Esophagus squamous epithelium (tissue), 5 donors: ENCODE measurements at places on chromosomes 11 and 22. TPM values are rescaled to one million over a fixed set of nuclear protein-coding genes. Genes with fewer than 3 reads are reported as not detected.

Gene IFITM10
- total RNA-seq, result 0.88 TPM

Gene GNAZ
- total RNA-seq, result 0.64 TPM

Gene KRTAP5-1
- total RNA-seq, result not detected

- DNase-seq, result peak; percentile 67
Observed at GRCh38 chr11:65639623-65640482, 2.0 kb downstream of the SIPA1 start.

DNA sequence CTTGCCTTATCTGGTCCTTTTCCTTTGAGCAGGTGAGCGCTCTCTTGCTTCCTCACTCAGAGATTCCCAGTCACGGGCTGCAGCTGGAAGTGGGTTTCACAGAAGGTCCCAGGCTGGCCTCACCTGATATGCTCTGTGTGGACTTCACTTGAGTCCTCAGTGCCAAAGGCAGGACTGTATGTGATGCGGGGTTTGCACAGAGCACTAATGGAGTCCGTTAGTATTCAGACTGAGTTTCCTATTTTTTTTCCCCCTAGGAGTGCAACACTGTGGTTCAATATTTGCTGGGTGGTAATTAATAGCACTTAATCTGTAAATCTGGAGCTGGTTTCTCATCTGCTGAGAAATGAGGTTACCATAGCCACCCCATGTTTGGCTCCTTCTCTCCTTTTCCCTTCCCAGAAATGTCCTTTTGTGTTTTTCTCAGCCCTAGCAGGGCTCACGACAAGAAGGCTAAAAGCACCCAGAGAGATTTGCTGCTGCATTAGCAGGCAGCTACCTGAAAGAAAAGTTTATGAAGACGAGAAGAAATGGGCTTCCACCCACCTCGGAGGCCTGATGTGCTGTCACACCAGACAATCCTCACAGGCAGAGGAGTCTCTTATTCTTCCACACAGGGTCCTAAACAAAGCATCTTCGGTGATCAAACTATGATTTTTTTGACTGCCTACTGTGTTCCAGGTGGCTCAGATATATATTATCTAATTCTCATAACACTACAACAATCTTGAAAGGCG lies 262.1 kb downstream of the KIRREL3 start:
- DNase-seq, result no peak

DNA sequence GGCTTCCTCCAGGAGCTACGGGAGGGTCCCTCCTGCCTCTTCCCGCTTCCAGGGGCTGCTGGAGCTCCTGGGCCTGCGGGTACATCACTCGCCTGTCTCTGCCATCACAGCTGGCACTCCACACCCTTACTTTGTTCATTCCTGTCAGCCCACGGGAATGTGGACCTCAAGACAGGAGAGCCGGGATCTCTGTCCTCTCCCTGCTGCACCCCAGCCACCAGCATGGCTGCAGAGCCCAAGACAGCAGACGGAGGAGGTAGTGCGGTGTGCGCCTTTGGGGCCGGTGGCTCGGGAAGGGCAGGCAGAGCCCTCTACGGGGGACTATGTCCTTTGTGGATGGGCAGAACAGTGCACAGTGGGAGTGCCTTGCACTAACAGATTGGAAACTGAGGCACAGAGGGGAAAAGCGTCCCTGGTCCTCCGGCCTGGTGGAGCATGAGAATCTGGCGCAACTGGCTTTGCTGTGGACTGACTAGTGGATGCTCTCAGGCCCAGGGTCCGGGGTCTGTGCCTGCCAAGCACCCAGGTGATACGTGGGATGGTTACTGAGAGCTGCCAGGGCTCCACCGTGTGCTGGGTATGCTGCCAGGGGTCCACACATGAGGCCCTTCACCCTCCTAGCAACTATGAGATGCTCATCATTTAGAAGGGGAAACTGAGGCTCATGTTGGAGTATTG lies 47.3 kb downstream of the IGF2 start:
- no peak for DNase-seq
